ENCODE measurements at places on chromosomes 1 and 21.

GRCh38 chr1:109371341-109371739, 26.4 kb downstream of the SORT1 start:
- peak; percentile 41 for DNase-seq

DNA sequence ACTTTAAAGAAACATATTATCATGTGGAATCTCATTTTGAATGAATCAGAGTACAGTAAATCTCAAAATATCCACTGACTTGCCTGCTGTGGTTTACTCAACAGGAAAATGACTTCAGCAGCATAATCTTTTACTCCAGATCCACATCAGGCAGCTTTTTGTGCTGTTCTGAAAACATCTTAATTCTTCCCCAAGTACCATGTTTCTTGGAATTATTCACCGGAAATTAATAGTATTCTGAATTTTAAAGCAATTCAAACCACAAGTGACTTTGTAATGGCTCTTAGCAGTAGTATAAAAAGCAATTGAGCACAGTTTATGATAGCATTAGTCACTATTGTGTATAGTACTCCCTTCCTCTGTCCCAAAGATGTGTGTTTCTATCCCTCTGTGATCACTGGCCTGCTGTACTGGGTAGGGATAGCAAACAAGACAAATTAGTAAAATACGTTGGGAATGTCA, 64.2 kb upstream of the ERRFI1 start:
- DNase-seq, result peak; percentile 91

- no peak for DNase-seq
These were observed at the start of gene FCRLB for GRCh38 chr1:161720956-161721737. TSS of gene FCRLB (plus strand) at chr1:161721544. CDS start at chr1:161722673, 1,129 bp downstream.

- DNase-seq, result no peak
These were observed 27.2 kb downstream of the PCBP3 start for GRCh38 chr21:45670731-45671130.
